ENCODE measurements at places on chromosomes 12 and 14.

GRCh38 chr14:104075530-104076151 lies 9.9 kb upstream of the ASPG start:
- DNase-seq: no peak

- DNase-seq: no peak
Observed at GRCh38 chr12:12582895-12583303, 20.2 kb upstream of the DUSP16 start.

- no peak for DNase-seq
Observed at GRCh38 chr14:64720131-64720576, 15.9 kb downstream of the PLEKHG3 start.

- no peak for DNase-seq
Observed at GRCh38 chr14:98900798-98901197, 371.2 kb downstream of the BCL11B start.

GRCh38 chr14:87892763-87893162 lies 100.2 kb downstream of the GALC start:
- no peak for DNase-seq

- DNase-seq: no peak
Observed at GRCh38 chr12:107066691-107067090, 26.7 kb downstream of the CRY1 start.

GRCh38 chr12:13661005-13661887 lies 320.2 kb downstream of the GRIN2B start:
- no peak for DNase-seq

DNA sequence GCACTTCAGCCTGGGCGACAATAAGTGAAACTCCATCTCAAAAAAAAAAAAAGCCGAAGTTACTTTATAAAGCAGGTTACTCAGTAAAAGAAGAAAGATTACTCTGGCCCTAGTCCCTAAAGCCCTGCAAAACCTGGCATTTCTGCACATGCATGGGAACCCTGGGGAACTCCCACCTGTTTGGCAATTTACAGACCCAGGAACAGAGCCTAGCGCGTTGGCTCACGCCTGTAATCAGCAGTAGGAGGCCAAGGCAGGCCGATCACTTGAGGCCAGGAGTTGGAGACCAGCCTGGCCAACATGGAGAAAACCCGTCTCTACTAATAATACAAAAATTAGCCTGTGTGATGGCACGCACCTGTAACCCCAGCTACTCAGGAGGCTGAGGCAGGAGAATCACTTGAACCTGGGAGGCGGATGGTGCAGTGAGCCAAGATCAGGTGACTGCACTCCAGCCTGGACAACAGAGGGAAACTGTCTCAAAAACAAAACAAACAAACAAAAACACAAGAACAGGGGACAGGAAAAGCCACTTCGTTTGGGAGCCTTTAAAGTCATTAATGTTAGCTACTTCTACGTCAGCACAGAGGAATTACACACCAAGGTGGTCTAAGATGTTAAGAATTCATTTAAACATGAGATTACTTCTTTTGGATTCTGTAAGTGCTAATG lies 34.1 kb upstream of the SPTSSA start:
- DNase-seq: no peak

DNA sequence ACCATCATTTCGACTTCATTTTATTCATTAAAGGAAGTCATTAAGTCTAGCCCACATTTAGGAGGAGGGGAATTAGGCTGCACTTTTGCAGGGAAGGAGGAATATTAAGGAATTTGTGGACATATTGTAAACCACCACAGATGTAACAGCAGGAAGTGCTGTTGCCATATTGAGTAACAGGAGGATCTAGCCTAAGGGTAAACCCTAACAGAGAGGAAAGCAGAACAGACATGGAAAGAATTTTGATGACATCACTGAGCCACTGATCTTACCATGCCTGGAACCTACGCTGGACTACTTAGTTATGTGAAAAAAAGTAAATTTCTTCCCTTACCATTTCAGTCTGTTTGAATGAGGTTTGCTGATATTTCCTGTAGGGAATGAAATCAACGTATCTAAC lies 100.7 kb upstream of the ATF7IP start:
- DNase-seq: no peak

DNA sequence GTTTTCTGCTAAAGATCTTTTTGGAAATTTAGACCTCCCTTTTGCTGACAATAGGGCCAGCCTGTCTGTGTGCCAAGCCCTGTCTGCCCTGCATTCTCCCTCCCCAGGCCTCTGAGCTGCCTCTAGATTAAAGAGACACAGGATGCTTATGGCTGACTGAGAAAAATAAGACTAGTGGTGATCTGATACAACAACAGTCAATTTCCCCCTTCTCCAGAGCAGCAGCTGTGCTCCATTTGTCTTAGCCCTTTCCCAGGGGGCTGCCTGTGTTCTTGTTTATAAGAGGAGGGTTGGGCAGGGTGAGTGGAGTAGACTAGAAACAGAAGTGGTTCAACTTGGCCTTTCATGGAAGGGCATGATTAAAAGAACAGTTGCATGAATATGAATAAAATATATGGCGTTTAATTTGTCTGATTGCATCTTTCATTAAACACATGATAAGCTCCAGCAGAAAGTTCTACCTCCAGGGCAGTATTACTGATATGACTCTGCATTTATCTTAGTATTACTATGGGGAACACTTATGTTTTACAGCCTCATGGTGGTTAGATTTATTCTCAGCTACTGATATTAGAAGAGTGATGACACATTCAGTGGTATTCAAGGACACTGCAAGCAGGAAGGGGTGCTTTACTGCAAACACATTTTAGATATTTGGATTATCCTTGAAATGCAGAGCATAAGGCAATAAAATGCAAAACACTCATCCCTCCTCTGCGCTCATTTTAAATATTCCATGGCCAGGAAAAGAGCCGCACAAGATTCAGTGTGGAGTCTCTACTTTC lies 150.2 kb upstream of the CLEC14A start:
- DNase-seq: no peak

DNA sequence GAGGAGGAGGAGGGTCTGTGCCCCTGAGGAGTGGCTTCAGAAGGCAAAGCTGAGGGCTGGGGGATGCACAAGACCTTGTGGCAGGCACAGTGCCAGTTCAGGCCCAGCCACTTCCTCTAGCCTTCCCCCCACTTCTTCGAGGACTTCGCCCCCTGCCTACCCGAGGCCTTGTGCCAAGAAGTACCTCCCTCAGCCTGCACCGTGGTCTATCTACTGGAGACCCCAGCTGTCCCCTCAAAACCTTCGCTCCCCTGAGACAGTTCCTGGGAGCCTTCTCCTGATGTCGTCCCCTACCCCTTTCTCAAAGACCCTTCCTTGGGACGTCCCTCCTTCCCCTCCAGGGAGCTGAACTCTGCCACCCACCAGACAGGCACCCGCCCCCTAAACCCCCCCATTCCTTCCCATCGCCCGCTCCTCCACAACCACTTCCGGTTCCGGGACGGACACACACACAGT lies 604 bp downstream of the ZNF384 start:
- no peak for DNase-seq

DNA sequence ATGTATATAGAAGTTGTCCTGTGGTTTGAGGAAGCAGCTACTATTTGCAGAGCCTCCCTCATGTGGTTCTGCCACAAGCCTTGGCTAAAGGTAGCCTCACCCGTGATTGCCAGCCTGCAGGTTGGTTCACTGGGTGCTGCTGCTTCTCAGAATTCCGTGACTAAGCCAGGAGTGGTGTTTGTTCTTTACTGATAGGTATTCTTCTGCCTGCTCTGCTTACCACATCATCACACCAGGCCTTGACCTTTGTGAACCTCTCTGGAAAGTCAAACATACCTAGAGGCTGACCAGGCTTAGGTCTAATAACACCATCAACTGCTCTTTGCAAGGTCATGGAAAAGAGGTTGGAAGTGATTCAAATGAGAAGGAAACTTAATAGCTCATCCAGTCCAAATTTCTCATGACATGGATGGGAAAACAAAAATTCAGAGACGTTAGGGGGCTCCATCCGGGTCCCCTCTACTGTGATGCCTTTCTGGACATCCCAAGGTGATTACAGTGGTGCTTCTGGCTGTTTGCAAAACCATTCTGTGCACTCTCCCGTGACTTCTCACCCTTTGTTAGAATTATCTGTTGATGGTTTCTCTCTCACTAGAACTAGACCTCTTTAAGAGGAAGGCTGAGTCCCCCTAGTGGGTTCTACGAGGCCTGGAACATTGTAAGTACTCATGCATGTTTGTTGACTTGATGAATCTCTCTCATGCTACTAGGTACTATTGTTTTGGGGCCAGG lies 8.5 kb upstream of the SOCS2 start:
- no peak for DNase-seq

DNA sequence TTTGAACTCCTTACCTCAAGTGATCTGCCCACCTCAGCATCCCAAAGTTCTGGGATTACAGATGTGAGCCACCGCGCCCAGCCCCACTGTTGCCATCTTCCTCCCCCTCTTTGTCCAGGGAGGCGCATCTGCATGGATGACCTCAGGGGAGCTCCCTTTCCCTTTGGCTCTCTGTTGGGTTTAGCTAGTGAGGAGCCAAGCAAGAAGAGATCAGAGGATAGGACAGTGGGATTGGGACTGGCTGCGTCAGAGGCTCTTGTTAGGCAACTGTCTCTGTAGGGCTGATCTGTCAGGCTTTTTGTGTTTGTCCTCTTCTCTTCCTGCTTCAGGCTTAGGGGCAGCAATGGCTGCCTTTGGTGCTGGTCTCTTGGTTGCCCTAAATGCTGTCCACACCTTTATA lies 8.5 kb upstream of the IFT81 start:
- DNase-seq: no peak

DNA sequence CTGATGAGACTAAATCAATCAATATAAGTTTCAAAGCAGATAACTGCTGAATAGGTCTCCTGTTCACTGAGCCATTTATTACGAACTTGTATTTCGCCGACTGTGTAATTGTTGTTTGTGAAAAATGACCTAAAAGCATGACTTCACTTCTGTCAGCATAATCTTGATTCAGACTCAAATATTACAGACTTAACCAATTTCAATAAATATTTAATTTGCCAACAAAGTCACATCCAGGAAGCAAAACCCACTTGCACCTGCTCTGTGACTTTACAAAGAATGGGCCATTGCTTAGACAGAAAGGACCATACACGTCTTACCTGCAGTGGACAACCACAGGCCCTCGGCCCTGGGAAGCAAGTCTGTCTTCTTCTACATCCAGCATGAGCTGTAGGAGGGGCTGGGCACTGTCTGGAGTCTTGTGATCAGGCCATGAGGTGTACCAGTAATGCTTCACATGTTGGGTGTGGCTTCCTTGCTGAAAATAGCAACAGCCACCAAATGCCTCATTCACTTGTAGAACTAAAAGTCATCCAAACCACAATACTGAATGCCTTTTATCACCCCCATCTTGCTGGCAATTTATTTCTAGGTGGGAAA lies 23.5 kb upstream of the PTPRB start:
- no peak for DNase-seq

DNA sequence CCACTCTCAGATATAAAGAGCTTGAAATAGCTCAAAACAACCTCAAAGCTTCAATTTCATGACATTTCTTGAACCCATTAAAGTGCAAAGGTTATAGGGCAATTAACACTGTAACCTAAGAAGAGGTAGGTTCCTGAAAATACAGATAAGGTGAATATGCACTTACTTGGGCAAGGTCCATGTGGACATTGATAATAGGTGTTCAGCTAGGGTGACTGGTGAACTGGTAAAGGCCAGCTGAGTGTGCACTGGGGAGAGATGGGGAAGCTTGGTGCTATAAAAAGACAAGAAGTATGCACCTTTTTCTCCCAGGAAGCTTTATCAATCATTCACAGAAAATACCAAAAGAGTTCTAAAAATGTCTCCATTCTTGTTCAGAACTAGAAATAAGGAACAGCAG lies 418.6 kb downstream of the SLC16A7 start:
- DNase-seq: no peak

DNA sequence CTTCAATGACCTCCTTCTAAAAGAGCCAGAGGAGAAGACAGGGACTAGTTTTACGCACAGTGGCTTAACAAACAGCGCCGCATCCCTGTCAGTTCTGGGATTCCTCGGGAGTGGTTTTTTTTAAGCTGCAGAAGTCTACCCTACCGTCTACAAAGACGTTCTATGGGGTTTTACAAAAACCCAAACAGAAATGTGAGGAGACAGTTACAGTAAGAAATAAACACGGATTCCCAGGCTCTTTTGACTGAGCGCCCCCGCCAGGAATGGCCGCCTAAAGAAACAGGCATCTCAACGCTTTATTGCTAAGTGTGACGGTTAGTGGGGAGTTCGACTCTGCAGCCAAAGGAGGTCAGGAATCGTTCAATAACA lies 484 bp downstream of the ALKBH1 start:
- no peak for DNase-seq

- no peak for DNase-seq
Observed at GRCh38 chr12:2682296-2683251, 112.2 kb upstream of the FKBP4 start.

DNA sequence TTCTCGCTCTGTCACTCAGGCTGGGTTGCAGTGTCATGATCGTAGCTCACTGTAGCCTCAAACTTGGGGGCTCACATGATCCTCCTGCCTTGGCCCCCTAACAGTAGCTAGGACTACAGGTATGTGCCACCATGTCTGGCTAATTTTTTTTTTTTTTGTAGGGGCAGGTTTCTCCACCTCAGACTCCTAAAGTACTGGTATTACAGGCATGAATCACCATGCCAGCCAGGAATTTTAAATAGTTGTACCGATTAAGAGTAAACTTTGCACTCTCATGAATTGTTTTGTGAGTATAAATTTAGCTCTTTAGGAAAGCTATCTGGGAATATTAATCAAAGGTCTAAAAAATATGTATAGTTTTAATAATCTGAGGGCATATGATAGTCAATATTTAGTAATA lies 25.5 kb downstream of the YEATS4 start:
- no peak for DNase-seq

DNA sequence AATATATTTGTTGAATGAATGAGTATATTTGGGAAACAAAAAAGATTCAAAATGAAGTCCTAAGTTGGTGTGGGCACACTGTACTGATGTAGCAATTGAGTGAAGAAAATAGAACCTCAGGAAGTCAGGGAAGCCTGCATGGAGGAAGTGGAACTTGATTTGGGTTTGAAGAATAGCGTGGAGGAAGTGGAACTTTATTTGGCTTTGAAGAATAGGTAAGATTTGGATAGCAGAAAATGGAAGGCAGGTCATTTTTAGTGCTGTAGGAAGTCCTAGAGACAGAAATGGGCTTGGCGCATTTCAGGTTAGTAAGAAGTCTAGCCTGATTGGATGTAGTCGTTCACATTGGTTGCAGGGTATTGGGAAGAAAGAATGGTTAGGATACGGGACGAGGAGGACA lies 5.4 kb downstream of the C12orf75 start:
- DNase-seq: no peak

All from stimulated activated CD8-positive, alpha-beta memory T cell treated with anti-CD3 and anti-CD28 coated beads, Interleukin-15, amount 100 ng/mL, for 24 hours (primary cell).